ENCODE measurements at places on chromosomes 13 and 19.
A peak's percentile ranks its signal among the peaks of the same experiment; 100 is the strongest.

DNA sequence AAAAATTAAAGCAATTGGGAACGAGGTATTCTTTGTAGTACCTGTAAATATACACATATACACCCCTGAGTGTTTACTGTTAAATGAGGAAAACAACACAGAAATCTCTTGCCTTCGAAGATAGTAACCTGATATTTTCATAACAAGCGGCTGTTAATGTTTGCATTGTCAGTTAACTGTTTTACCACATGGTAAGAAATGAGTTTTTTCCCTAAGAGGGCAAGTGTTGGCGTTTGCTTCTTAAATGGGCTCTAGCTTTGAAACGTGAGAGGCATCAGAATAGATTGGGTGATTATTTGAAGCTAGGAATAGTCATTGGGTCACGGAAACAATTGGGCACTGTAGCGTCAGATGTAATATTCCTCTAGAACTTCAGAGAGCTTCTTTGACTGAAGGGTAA lies 22.0 kb upstream of the UPF3A start:
- DNase-seq = no peak

GRCh38 chr19:40600570-40601133 lies 517 bp upstream of the LTBP4 start:
- no peak for DNase-seq

GRCh38 chr19:40688987-40689338 lies 1.5 kb downstream of the NUMBL start:
- no peak for DNase-seq

- no peak for DNase-seq
Measured at GRCh38 chr13:66835040-66835628, 395.0 kb downstream of the PCDH9 start.

DNA sequence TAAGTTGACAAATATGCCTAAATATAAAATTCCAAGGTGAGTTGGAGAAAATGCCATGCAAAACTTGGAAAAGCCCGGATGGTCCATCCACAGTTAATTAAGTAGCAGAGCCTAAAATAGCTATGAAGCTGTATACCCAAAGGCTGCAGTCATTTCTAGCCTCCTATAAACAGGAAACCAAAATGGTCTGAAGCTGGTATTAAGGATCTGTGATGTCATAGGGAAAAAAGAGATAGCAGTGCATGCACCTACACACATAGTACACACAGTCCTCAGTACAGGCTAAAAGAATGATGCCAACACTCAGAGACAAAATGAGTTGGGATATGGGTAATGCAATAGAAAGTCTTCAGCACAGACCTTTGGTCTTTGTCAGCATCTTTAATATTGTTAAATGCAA lies 736.9 kb downstream of the EFNB2 start:
- no peak for DNase-seq

DNA sequence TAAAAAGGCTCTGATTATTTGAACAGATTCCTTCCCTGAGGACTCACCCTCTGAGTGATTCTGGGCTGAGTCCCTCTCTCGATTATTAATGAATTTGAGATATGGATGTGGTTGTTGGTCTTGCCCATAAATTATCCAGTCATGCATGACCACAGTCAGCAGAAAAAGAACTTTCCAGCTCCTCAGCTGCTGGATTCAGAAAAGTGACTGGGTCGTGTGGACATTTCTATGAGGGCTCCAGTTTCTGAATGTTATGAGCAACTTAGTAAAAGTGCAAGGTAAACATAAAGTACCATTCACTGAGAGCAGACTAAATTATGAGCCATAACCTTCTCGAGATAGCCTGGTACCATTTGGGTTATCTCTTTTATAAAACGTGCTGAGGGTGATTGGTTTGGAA lies 100.1 kb upstream of the CLDN10 start:
- DNase-seq = no peak

DNA sequence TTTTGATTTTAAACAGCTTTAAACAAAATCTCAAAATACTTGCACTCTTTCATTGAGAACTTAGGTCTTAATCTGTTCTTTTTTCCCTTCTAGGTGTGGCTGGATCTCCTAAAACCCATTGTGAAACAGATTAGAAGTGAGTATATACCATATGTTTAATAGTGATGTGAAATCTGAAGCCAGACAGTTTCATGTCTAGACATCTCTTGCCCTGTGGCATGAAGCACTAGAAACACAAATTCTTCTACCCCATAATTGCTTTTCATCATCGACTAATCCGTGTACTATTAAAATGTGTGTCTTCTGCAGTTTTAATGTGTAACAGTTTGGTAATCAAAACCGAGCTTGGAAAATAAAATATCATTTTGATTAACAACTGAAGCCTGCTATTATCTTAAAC lies 188.2 kb upstream of the RNF113B start:
- DNase-seq = no peak

DNA sequence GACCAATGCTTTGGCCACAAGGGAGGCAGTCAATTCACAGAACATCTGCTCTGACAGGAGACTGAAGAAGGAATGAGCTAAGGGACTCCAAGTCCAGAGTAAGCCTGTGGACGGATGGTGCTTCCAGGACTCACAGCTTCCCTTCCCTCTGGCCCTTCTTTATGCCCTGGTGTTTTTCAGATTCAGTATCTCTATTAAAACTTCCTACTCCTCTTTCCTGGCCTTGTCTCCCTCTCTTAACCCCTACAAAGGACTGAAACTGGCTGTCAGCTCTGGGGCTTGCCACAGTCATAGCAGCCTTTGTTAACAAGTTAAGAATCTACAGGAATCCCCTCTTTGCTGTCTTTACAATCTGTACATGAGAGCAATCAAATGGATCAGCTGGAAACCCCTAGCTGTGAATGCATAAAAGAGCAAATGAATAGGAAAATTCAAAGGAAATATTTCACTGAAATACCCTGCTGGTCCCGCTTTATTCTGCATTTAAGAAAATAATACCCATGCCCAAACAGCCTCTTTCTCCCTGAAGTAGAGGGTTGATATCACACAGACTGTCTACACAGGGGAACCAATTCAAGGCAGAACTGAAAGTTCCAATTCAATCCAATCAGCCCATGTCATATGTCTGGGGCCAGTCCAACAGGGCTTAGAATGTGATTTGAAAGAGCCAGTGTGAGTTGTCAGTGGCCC lies 192.3 kb downstream of the MZT1 start:
- DNase-seq = no peak

GRCh38 chr19:18496167-18496979 lies 25.5 kb downstream of the ELL start:
- DNase-seq = peak; percentile 86

Measured in central memory CD4-positive, alpha-beta T cell (primary cell).